ENCODE measurements at places on chromosomes 6 and 20. TPM values are rescaled to one million over a fixed set of nuclear protein-coding genes. Genes with fewer than 3 reads are reported as not detected.

- H3K27me3 ChIP-seq = peaks cover 8% of the 10 kb centered on the region
- DNase-seq = no peak
- H3K4me3 ChIP-seq = no peak overlapping the region
- no peak overlapping the region for H3K27ac ChIP-seq
- H3K36me3 ChIP-seq = no peaks in the 10 kb centered on the region
- no peaks in the 10 kb centered on the region for H3K4me1 ChIP-seq
Measured at GRCh38 chr6:47075168-47075567, 33.0 kb upstream of the ADGRF1 start.

DNA sequence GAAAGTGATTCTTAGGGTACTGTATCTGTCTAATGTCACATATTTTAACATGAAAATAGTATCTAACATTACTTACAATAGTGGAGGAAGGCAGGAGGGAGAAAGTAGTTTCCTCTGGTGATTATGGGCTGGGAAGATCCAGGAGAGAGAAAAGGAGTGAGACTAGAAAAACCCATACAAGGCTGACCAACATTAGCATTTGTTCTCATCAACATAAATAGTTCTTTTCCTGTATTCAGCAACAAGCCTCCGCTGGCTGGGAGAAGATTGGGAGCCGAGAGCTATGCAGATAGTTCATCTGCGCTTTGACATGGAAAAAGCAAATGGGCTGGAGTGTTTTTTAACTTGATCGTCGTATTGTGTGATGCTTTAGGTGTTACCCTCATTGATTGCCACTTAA lies 239.4 kb downstream of the PHACTR1 start:
- no peak overlapping the region for H3K27ac ChIP-seq
- H3K4me1 ChIP-seq = peaks cover 32% of the 10 kb centered on the region
- DNase-seq = no peak
- peaks cover 1% of the 10 kb centered on the region for H3K36me3 ChIP-seq
- peaks cover 35% of the 10 kb centered on the region for H3K27me3 ChIP-seq

DNA sequence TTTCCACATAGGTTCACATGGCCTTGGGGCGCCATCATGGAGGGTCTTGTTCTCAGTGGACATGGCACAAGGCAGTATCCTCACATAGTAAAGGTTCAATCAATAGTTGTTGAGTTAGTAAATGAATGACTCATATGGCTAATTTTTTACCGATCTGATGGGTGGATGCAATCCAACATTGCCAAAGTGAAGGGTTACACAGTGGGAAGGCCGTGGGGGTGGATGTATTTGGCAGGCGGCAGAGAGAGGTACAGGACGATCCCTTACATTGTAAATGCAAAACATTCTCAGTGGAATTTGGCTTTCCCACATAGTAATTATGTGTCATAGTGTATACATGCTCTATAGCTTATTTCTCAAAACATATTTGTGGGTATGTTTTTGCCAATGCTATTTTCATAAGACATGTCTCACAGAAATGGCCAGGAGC lies 21.0 kb upstream of the PDE7B start:
- H3K36me3 ChIP-seq = no peaks in the 10 kb centered on the region
- H3K27ac ChIP-seq = no peak overlapping the region
- peaks cover 6% of the 10 kb centered on the region for H3K27me3 ChIP-seq
- DNase-seq = no peak
- H3K4me3 ChIP-seq = no peak overlapping the region

GRCh38 chr20:10469599-10469998 lies 34.5 kb downstream of the SLX4IP start:
- peak; percentile 2 for DNase-seq
- H3K36me3 ChIP-seq = peaks cover 3% of the 10 kb centered on the region
- peaks cover 19% of the 10 kb centered on the region for H3K4me1 ChIP-seq

DNA sequence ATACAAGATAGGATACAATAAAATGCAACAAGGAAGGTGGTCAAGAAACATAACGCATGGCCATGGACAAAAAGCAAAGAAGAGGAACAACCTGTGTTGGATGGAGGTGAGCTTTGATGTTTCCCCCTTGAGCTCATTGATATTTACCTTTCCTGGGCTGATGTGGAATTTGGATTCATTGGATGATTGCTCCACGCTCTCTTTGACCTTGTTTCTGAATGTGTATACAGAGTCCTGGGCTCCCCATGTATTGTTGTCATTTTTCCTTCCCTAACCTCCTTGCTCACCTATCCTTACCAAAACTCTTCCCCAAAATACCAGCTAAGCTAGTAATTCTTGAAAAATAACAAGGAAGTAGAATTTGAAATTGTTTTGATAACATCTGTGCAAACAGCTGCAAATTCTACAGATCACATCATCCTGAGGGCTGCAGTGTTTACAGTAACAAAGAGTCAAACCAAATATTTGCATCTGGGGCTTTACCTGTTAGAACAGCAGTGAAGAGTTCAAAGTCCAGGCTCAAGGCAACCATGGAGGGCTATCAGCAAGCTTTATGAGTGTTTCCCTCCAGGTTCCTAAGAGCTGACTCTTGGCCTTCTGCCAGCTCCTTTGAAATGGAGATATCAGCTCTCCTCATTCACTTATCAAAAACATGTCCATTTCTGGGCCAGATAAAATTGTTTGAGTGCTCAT lies 214.3 kb upstream of the MARCKS start:
- H3K36me3 ChIP-seq = no peaks in the 10 kb centered on the region
- H3K27ac ChIP-seq = no peak overlapping the region
- H3K27me3 ChIP-seq = peaks cover 2% of the 10 kb centered on the region
- H3K4me1 ChIP-seq = no peaks in the 10 kb centered on the region

DNA sequence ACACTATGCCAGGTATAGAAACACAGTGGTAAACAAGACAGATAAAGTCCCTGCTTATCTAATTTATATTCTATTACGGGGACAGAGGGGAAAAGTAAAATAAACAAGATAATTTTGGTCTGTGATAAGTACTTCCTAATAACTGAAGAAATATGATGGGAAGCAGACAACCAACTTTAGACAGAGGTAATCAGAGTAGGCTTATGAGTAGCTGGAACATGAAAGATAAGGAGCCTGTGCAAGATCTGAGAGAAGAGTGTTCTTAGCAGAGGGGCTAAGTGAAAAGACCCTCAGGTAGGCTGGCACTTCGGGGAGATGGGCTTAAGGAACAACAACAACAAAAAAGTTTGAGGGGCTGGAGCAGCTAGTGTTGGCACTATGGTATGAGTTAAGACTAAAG lies 4.1 kb downstream of the RNF8 start:
- peaks cover 19% of the 10 kb centered on the region for H3K36me3 ChIP-seq
- H3K4me1 ChIP-seq = peaks cover 47% of the 10 kb centered on the region
- H3K4me3 ChIP-seq = no peak overlapping the region
- no peak for DNase-seq
- no peak overlapping the region for H3K27ac ChIP-seq
- no peaks in the 10 kb centered on the region for H3K27me3 ChIP-seq

DNA sequence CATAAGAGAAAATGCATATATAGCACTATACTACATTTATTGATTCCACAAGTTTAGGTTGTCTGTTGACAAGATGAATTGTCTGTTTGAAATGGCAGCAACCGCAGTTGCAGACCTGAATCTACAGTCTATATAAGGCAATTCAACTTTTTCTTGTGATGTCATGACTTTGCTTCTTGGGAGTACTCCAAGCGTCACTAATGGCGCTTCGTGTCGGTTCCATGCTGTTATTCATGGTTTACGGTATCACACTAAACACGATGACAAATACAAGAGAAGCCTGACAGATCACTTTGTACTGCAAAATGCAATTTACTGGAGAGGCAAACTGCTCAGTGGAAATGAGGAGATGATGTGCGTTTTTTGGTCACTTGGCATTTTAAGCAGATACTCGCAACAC lies 280.3 kb upstream of the TCF21 start:
- no peak for DNase-seq
- H3K4me1 ChIP-seq = no peaks in the 10 kb centered on the region
- no peaks in the 10 kb centered on the region for H3K27me3 ChIP-seq
- H3K4me3 ChIP-seq = no peak overlapping the region
- H3K27ac ChIP-seq = no peak overlapping the region
- no peaks in the 10 kb centered on the region for H3K36me3 ChIP-seq

HLA-DPA1 gene
- 61.0 TPM for total RNA-seq
